ENCODE measurements at places on chromosomes 3 and 15.
A peak's percentile ranks its signal among the peaks of the same experiment; 100 is the strongest.

GRCh38 chr3:71247221-71247957 lies 336.1 kb downstream of the FOXP1 start:
- DNase-seq: no peak

DNA sequence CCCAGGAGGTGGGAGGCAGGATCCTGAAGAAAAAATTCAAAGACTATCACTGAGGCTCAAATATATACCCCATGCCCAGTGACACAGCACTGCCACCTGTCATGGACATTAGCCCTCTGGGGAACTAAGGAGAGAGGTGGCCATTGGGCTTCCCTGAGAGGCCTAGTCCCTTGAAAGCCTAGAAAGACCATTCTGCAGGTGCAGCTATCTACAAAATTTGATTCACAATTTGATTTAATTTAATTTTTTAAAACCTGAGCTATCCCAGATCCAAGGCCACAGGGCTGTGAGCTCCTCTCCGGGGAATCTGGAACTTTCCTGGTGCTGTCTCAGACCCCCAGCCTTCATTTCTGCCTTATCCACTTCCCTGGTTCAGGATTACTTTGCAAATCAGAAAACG lies 16.9 kb upstream of the KLHL24 start:
- no peak for DNase-seq

GRCh38 chr3:120258009-120258408 lies 27.0 kb downstream of the GPR156 start:
- no peak for DNase-seq

- no peak for DNase-seq
Measured at GRCh38 chr3:81995329-81995728, 233.9 kb upstream of the GBE1 start.

DNA sequence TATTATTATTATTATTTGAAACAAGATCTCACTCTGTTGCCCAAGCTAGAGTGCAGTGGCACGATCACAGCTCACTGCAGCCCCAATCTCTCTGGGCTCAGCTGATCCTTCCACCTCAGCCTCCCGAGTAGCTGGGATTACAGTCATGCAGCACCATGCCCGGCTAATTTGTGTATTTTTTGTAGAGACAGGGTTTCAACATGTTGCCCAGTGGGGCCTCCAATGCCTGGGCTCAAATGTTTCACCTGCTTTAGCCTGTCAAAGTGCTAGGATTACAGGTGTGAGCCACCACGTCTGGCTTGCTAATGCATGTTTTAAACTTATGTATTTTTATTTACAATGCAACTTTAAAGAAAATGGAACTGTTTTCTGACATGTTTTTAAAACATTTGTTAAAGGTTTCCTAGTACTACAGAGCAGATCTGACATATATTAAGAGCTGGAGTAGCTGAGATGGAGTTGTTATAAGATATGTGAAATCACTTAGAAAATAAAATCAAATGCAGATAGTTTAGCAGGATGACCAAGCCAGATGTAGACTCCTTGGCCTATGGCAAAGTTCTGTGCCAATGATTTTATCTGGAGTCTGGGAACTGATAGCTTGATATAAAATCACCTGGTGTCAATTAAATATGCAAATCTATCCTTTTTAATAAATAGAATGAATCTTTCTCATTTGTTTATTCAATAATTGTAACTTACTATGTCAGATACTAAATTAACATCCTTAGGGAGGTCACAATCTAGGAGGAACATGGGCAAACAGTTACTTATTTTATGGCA lies 310.1 kb upstream of the NAALADL2 start:
- no peak for DNase-seq

GRCh38 chr15:79816571-79816970 lies 80.2 kb downstream of the MTHFS start:
- no peak for DNase-seq

DNA sequence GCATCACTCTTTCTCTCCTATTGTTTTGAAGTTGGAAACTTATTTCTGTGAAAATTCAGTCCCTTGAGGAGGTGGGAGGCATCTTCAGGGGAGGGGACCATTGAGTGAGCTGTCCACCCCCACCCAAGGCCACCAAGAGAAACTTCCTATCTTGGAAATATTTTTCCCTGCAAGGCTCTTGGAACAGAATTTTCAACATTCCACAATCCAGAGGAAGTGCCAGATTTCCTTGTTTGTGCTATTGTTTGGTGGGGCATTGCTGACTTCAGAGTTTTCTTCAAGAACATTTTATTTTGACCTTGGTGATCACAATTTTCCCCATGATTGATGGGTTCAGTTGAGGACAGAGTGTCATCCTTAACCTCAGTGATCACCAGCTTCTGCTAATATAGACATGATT lies 12.0 kb downstream of the DNASE1L3 start:
- DNase-seq: no peak

- no peak for DNase-seq
Measured at GRCh38 chr3:167892205-167892604, 156.7 kb downstream of the SERPINI1 start.

DNA sequence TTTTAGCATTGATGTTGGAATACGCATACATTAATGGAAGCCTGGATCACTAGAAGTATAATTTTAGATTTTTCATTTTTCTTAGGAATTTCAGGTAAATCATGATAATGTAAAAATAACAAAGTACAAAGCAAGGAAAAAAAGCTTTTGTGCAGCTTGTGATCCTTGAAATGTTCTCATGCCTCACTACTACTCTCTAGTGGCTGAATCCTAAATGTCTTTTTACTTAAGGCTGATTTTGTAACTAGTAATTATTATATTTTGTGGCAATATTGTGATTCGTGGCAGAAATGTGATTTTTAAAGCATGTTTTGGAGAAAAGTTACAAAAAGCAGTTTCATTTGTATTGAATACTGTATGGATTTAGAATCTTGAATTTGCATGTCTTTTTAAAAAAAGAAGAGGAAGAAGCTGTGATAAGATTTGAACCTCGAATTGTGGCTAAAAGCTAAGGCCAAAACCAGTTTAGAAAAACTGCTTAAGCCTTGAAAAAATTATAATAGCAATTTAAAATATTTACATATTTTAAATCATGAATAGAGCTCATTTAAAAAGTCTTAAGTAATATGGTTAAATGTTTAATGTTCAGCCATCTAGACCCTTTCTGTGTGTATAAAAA lies 39.0 kb downstream of the U2SURP start:
- no peak for DNase-seq

DNA sequence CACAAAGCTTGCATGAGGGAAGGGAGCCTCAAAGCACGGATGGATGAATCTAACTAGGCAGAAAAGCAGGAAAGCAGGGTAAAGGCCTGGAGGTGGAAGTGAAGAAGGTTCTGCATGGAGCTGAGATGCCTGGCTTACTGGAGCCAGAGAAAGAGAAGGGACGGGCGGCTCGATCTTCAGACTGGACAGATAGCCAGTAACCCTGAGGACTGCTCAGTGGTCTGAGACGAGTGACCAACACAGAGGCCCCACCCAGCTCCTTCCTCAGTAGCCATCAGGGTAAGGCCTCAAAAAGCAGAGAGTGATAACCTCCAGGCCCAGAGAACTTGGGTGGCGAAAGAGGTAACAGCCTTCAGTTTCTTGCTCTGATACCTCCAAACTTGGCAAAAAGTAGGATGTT lies 6.4 kb downstream of the CLN6 start:
- DNase-seq: peak; percentile 19

DNA sequence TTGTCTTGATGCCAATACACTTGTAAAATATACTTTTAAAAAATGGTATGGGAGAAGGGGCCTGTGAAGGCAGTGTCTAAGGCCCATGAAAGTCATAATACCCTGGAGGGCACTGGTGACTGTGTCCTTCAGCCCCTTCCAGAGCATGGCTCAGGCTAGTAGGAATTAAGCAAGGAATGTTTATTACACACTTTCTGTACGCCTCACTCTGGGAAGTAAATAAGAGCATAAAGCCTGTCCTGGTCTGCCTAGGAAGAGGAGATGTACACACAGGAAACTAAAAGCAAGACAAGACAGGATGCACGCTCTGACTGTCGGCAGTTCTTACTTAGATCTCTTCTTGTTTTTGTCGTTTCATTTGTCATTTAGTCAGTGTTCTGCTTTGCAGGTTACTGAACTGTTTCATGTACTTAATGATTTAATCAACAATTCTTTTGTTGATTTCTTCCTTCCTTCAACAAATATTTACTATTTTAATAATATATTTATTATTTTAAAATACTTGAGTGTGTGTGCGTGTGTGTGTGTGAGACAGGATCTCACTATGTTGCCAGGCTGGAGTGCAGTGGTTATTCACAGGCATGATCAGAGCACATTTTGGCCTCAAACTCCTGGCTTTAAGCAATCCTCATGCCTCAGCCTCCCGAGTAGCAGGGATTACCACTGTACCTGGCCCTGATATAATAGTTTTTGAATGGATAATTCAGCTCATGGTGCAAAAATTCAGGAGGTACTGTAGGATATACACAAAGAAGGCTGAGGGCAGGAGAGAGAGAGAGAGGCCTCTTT lies 9.0 kb upstream of the SMAD6 start:
- no peak for DNase-seq

- DNase-seq: no peak
Measured at GRCh38 chr3:123536153-123536895, 48.5 kb downstream of the HACD2 start.

DNA sequence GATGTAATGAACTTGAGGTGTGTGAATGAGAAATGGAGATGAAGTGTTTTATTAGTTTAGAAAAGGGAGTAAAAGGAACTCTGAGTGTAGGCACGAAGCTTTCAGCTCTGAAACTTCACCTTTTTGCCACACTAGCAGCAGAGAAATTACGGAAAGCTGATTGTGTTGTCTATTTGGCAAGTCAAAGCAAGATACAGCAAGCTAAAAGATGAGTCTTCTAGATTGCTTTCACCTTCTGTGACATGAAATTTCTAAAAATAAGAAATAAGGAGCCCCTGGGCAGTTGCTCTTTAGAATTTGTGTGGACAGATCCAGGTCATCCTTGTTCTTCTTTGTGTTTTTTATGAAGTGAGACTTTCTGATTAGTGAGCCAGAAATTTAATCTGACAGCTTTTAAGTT lies 143.4 kb downstream of the FNDC3B start:
- DNase-seq: no peak

DNA sequence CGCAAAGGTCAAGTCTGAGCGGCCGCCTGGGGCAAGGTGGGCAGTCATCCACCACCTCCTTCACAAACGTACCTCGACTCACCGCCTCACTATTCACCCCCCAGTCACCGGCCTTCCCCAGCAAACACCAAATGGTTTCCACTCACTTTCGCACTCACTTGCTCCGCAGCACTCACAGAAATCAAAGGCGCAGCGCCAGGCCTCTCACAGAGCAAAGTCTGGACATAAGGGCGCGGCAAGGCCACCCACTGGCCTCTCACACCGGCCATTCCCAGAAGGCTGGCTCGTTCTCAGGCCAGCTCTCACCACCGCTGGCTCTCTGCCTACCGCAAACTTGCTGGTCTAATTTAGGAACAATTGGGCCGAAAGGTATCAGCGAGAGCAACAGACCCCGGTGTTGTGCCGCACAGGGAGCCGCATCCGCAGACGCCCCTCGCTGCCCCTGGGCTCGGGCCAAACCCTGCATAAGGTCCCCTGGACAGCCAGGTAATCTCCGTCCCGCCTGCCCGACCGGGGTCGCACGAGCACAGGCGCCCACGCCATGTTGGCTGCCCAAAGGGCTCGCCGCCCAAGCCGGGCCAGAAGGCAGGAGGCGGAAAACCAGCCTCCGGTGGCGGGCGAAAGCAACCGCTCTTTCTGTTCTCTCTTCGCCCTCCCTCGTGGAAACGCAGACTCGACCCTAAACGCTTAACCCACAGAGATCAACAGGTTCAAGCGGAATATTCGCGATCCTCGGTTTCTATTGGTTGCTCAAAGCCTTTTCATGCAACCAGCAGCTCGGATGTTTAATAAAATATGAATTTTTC lies 2.9 kb downstream of the SHOX2 start:
- peak; percentile 75 for DNase-seq

DNA sequence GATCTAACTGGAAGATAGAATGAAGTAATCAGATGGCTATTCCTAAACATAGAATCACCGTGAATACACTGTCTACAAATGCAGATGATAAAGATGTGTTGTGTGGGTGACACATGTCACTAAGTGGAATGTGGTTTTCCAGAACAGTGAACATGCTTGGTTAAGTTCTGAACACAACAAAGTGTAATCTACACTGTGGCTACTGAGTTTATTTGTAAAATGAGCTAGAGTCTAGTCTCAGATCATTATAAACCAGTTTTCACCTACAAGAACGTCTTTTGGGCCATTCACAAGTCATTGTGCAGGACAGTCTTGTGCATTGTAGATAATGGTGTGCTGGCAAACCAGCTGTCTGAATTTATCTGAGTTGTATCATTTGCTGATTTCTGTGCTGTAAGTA lies 35.3 kb downstream of the OXNAD1 start:
- DNase-seq: no peak

GRCh38 chr15:61890106-61890505 lies 170.1 kb downstream of the VPS13C start:
- DNase-seq: no peak

DNA sequence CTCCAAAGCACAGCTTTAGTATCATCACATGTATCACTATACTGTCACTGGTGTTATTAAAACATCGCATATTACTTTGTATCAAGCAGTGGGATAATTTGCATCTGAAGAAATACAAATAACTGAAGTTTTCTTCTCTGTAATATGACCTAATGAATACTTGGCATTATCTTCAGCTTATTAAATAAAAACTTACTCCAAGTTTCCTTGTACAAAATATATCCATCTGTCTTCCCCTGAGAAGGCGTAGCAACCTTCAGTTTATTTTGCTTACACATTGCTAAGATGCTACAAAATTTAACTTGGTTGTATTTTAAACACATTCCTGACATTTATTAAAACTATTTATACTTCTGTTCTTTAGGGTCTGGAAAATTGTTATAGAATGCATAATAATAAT lies 13.7 kb downstream of the FGF7 start:
- no peak for DNase-seq

DNA sequence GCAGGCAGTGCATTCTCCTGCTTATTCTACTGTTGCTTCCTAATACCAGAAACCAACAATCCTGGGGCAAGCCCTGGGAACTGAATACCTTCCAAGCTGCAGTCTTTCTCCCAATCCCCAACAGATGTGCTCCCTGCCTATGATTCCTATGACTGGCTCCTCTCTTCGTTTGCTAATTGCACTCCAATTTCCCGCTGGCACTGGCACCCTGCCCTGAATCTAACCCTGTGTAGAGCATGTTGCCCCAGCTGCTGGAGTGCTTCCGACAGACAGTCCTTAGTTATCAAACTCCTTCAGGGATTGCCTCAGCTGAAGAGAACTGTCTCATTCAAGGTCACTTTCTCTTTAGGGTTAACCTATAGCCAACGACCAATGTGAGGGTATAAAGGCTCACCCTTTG lies 214.1 kb downstream of the NECTIN3 start:
- DNase-seq: no peak

- no peak for DNase-seq
Measured at GRCh38 chr3:129326138-129326537, 47.5 kb downstream of the HMCES start.

- DNase-seq: no peak
Measured at GRCh38 chr15:57321485-57321884, 54.8 kb upstream of the CGNL1 start.

- no peak for DNase-seq
Measured at GRCh38 chr3:71885006-71885405, 100.1 kb upstream of the PROK2 start.
